ENCODE measurements at places on chromosomes 2 and 18.

GRCh38 chr18:3305354-3305762 is 43.4 kb downstream of the MYL12B start:
- DNase-seq: no peak

GRCh38 chr18:7601246-7601615 is 34.1 kb downstream of the PTPRM start:
- no peak for DNase-seq

GRCh38 chr2:178304333-178304732 is 110.0 kb downstream of the OSBPL6 start:
- no peak for DNase-seq

DNA sequence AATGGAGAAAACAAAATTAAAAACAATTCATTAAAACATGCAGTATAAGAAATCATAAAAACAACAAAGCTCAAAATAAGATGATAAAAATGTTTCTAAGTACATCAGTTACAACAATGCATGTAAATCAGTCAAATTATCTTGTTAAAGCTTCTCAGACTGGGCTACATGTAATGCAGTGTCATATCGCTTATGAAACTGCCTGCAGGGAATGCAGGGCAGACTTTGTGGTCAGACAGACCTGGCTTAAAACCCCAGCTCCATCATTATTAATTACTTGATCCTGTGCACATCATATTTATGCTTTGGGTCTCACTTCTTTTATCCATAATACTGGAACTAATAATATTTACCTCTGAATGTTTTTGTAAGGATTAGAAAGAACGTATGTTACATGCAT is 74.6 kb downstream of the PID1 start:
- DNase-seq: no peak

GRCh38 chr18:80133124-80133523 is 24.1 kb downstream of the ADNP2 start:
- no peak for DNase-seq

DNA sequence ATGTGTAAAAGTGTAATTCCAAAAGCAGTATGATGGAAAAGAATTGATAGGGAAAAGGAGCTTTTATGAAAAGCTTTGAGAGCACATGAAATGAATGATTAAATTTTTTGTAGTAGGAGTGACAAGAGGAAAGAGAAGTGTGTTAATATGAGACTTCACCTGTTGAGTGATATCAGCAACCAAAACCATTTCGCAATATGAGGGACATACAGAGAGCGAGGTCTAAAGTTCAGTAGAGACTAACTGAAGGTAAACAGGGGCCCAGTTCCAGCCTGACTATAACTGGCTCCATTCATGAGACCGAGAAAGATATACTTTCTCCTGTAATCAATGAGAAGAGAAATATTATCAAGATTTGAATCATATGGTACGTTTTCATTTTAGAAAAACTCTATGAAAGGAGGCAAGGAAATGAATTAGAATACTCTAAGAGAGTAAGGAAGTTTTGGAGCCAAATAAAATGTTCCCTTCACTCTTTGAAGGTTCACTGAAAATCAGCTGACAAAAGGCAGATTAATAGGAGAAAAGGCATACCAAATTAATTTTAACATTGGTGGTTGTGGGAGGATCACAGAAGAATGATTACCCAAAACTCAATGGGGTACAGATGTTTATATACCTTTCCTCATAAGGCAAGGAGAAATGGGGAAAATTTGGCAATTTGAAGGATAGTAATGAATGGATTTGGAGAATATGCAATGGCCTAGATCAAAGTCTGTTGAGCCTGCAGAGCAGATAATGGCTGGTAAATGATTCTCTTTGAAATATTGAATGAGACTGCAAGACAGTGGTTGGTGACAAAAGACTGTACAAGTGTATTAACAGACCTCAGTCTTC is 932.2 kb downstream of the TDRD15 start:
- no peak for DNase-seq

- DNase-seq: no peak
Observed at GRCh38 chr18:68439642-68440041, 275.3 kb downstream of the TMX3 start.

DNA sequence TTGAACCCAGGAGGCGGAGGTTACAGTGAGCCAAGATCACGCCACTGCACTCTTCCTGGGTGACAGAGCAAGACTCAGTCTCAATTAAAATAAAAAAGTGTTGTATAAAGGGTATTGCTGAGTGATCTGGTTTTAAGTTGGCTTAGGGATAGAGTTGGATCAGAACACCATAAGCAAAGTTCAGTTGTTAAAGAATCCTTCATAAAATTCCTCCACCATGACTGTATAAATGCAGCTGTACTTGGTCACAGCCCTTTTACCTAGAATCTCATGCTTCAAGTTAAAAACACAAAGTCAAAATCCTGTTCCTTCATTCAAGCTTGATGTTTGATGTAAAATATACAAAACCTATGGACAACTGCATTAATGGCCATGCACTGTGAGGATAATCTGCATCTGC is 33.4 kb upstream of the PNO1 start:
- no peak for DNase-seq

GRCh38 chr2:177765698-177766097 is 306.9 kb downstream of the PDE11A start:
- no peak for DNase-seq

DNA sequence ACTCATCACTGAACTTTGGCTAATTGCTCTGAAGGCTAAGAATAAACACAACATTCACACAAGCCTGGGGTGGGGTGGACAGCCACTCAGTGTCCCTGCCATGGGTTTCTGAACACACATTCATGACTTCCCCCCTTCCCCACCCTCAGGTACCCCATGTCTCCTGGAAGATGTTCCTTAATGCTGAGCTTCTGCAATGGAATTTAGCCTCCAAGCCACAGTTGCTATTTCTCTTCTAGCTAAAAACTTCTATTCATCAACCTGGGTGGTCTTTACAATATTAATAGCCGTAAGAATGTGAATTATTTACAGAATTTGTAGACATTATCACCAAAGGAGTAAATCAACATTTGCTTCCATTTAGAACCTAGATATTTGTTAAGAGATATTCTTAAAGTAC is 175.1 kb downstream of the ACKR3 start:
- no peak for DNase-seq

DNA sequence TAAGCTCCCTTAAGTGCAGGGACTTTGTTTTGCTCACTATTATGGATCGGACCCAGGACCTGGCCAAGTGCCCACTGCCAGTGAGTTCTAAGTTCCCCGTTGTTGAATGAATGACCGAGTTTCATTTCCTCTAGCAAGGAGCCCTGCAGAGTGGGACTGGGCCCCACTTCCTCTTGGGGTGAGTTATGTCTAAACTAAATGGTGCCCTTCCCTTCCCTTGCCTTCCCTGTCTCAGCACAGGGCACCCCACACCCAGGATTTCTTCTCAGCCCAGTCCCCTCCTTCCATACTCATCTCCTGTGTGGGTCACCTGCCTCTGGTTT is 195.3 kb upstream of the HS6ST1 start:
- peak; percentile 34 for DNase-seq

DNA sequence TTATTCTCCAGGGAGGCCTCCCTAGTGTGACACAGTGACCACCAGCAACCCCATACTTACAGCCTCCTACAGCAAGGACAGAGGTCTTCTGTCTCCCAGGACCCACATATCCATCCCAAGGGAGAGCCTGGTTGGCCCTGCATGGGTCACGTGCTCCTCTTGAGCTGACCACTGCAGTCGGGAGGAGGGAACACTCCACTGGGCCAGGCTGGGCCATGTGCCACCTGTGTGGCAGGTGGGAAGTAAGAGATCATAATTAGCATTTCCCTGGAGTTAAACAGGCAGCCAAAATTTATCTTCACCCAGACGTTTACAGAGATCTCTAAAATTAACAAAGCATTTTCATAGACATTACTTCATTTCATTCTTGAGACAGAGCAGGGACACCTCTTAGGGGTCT is 33.4 kb upstream of the MLPH start:
- no peak for DNase-seq

DNA sequence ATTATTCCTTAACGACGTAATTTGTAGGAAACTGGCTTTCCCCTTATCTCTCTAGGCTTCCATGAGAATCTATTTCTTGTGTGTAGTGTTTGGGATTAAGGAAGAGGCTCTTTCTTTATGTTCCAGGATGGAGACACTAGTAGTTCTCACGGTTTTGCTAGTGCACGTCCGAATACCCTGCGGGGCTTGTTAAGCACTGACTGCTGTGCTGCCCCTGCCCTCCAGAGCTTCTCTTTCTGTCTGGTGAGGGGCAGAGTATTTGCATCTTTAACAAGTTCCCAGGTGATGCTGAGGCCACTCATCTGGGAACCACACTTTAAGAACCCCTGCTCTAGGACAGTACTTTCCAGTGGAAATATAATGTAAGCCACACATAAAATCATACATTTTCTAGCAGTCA is 76.4 kb downstream of the SPATS2L start:
- DNase-seq: no peak

DNA sequence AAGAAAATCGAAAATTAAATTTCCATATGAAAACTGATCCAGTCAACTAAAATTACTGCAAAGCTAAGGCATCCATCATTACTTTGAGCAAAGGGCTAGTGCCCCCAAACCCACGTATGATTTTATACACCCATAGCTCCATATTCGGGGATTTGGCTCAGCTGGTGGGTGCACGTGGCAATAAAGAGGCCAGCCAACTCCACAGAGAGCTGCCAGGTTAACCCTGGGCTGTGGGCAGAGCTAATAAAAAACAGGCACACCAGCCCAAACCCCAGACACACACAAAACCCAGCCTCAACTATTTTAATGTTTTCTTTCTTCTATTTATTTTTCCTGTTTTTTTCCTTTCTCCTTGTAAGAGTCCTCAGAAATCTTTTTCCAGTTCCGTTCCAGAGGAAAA is 151.3 kb upstream of the SOX11 start:
- no peak for DNase-seq

DNA sequence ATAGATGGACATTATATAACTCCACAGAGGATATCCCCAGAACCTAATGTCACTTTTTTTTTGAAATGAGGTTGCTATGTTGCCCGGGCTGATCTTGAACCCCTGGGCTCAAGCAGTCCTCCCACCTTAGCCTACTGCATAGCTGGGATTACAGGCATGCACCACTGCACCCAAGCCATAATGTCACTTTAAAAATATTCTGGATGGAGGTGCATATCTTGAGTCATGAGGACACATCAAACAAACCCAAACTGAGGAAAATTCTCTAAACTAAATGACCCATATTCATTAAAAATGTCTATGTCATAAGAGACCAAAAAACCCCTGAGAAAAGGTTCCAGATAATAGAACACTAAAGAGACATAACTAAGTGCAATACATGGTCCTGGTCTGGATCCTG is 36.3 kb downstream of the OSGEPL1 start:
- DNase-seq: no peak

- DNase-seq: no peak
Observed at GRCh38 chr2:111050701-111051376, 69.9 kb upstream of the BCL2L11 start.

DNA sequence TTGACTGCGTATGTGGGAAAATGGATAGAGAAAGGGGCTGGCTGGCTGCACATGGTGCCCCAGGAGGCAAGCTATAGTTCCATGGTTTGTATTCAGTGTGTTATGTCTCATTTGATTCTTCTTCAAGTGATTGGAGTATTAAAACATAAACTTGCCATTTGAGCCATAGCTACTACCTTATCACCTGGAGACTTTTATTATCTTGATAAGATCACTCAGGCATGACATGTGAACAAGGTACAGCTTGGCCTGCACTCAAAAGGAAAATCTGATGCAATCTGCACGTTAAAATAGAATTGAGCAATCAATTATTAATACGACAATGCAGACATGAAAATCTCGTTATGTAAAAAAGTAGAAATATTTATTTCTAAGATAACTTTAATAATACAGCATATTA is 116.9 kb downstream of the RND3 start:
- no peak for DNase-seq

DNA sequence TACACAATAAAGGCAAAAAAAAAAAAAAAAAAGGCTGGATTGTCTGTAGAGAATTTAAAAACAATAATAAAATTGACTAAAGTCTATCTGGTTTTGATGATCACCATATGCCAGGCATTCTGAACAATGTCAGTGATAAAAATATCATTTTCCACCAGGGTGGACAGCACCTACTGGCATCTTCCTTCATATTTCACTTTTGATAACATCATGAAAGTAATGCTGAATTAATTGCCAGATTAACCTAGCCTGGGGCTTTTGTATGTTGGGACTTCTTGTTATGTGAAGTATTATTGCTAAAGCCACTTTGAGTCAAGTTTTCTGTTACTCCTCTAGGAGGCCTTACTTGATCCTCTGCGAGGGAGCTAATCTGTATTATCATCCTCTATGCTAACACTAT is 73.8 kb upstream of the FAM98A start:
- DNase-seq: no peak

- DNase-seq: peak; percentile 70
Observed at GRCh38 chr2:239716536-239717318, 308.4 kb downstream of the NDUFA10 start.

DNA sequence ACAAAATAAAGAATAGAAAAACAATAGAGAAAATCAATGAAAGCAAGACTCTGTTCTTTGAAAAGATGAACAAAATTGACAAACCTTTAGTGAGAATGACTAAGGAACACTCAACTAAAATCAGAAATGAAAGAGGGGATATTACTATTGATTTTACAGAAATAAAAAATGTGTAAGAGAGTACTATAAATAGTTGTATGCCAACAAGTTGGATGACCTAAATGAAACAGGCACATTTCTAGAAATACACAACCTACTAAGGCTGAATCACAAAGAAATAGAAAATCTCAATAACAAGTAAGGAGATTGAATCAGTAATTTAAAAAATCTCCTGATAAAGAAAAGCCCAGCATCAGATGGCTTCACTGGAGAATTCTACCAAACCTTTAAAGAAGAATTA is 18.4 kb upstream of the MALL start:
- no peak for DNase-seq

GRCh38 chr2:237392186-237392585 is 21.8 kb downstream of the COL6A3 start:
- no peak for DNase-seq

GRCh38 chr2:237234268-237234667 is 148.6 kb downstream of the COPS8 start:
- DNase-seq: no peak

DNA sequence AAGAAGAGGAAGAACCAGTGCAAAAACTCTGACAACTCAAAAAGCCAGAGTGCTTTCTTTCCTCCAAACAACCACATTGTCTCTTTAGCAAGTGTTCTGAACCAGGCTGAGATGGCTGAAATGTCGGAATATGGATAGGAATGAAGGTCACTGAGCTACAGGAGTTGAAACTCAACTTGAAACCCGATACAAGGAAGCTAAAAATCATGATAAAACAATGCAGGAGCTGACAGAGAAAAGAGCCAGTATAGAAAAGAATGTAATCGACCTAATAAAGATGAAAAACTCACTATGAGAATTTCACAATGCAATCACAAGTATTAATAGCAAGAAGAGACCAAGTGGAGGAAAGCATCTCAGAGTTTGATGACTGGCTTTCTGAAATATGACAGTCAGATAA is 15.0 kb upstream of the EIF2AK3 start:
- no peak for DNase-seq

GRCh38 chr2:20633794-20634506 is 16.9 kb downstream of the HS1BP3 start:
- no peak for DNase-seq

DNA sequence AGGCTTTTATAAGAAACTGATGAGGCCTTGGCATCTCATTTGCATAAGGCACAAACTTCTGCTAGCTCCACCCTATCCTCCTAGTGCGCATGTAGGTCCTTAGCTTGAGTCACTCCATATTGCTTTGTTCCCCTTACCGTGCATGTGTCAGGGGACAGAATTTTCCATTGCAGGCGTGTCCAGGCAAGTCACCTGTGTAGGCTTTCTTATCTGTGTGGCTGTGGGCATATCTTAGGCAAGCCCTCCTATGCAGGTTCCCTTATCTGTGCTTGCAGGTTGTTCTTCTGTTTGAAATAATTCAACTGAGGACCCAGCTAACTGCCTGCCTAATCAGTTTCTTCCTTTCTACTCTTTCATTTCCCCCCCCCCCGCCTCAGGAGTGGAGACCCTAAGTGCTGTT is 63.3 kb upstream of the CDCA7 start:
- DNase-seq: no peak
